Dermis blood vessel endothelial cell (primary cell): ENCODE measurements at places on chromosomes 7 and 10.
A peak's percentile ranks its signal among the peaks of the same experiment; 100 is the strongest.

DNA sequence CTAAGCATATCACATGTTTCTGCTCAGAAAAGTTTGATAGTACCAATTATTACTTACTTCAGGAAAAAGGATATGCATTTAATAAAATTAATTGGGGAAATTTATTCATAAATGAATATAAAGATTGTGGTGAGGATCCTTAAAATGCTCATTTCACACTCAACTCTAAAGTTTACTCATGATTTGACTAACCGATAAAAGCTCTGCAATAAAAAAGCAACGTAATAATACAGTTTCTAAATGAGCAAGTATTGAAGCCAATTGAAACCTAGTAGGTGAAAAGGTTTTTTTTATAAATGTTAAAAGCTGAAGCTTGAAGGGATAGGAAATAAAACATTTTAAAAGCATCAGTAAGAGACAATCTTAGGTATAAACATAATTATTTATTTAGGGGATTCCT lies 308.3 kb upstream of the STEAP1 start:
- no peak for DNase-seq

DNA sequence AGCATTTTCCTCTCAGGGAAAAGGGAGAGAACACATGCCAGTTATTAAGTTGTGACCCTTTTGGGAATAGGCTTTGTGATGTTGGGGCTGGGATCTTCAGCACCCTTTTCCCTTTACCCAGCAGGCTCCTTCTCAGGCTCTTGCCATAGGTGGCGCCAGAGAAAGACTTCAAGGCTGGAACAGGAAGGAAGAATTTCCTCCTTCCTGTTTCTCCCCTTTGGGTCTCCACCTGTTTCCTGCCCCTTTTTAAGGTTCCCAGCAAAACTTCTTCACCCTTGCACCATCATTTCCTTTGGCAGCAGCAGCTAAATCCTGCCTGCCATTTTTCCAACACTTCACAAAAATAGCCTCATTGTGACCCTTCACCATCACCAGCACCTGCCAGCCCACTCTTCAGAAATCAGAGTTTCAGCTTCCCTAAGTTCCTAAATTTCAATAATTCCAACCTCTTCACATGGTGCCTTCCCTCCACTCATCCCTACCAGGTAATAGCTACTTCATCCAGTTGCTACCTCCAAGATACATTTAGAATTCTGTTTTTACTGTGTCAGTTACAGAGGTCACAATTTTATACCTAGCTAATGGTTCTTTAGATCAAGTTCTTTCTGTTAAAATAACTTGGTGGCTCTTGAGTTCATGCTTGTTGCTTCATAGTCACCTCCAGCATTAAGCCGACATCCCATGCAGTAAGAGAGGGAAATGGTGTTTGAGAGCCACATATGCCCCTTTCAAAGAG lies 22.4 kb upstream of the FOXK1 start:
- peak; percentile 39 for DNase-seq

GRCh38 chr7:121073463-121074099 lies 85.1 kb downstream of the CPED1 start:
- no peak for DNase-seq

DNA sequence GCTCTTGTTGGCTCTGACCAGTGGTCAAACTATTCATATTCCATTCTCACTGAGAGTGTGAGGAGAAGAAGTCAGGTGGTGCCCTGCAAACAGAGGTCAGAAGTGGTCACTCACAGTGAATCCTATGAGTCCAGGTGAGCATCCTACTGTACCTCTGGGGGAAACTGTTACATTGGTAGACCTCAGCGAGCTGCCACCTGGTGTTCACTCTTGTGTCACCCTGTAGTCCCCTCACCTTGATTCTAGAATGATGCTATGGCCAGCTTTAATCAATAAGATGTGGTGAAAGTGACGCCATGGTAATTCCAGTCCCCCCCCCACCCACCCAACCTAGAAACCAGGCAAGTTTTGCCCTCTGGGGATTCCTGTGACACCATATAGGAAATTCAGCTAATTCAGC lies 1.2 kb upstream of the AMPH start:
- no peak for DNase-seq

- DNase-seq, result no peak
These were observed 438.9 kb upstream of the PODXL start for GRCh38 chr7:131995324-131995723.

GRCh38 chr10:72386916-72387586 lies 32.3 kb upstream of the DNAJB12 start:
- DNase-seq, result no peak

- no peak for DNase-seq
These were observed 84.1 kb upstream of the PLPP4 start for GRCh38 chr10:120372917-120373316.

- DNase-seq, result no peak
These were observed 830 bp downstream of the IMPDH1 start for GRCh38 chr7:128408709-128409595.

DNA sequence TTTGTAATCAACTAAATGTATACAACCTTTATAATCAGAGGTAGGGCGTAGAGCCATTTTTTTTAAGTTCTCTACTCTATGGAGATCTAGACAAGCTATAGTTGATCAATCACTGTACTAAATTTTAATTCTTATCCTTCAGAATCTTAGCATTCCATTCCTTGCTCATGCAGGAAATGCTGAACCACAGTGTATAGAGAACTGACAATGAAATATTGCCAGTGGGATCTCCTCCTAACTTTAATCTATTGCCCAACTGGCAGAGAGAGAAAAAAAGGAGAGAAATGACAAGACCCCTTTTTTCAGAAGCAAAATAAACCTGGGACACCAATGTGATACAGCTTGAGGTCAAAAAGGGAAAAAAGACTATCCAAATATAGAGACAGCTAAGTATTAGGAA lies 26.4 kb upstream of the PPP3CB start:
- DNase-seq, result no peak

DNA sequence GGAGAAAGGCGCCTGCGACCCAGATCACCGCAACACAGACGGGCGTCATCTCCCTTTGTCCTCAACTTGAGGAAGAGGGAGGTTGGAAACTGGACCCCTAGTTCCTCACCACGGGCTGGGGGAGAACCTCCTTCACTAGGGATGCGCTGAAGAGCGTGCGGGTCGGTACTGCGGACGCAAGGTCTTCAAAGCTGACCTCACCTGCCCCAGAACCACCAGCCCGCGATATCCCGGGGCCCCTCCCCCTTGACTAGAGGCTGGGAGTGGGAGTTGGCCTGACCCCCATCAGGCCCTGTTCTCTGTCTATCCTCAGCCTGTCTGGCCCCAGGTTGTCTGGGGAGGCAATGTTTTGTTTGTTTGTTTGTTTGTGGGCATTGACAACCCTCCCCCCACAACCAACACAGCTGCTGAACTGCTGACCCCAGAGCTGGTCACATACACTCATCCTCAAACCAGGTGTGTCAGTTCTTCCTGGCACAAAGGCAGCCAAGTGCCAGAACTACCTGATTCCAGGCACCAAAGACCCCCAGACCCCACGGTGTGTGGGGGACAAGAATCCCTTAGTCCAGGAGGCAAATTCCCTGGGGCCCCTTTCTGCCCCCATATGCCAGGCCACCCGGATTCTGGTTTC lies 2.9 kb downstream of the NPM3 start:
- DNase-seq, result no peak

DNA sequence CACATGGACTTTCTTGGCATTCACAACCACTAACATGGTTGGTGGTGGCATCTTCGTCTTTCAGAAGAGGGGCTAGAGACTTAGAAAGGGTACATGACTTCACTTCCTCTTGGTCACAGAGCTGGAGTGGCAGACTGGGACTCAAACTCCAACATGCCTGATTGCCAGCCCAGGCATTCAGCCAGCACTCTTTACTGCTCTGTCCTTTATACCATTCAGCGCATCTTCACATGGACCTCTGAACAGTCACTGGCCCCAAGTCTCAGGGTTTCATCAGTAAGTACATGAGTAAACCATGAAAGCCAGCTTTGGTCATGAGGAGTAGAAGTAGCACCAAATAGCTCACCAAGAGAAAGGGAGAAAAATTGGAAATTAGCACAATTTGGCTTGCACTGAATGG lies 148.4 kb upstream of the KLF14 start:
- no peak for DNase-seq

DNA sequence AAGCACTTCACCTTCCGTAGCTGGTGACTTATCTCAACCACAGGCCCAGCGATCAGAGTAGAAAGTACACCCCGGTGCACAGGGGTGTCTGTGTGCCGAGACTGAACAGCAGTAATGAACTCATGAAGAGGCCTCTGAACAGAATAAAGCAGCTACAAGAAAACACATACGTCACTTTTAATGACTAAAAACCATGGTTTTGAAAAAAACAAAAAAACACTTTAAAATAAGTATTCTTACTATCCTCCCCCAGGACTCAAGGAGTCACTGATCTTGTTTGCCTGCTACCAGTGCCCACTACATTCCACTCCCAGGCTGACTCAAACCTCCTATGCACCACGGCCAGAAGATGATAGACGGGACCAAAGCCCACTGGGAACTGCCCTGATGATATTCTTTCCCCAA lies 53.8 kb downstream of the NCAPG2 start:
- no peak for DNase-seq

GRCh38 chr10:73968098-73968521 lies 29.8 kb upstream of the VCL start:
- DNase-seq, result peak; percentile 53

- no peak for DNase-seq
These were observed 82.3 kb upstream of the ADRB1 start for GRCh38 chr10:113961182-113962031.

GRCh38 chr10:88687853-88688467 lies 18.1 kb upstream of the LIPK start:
- peak; percentile 45 for DNase-seq

DNA sequence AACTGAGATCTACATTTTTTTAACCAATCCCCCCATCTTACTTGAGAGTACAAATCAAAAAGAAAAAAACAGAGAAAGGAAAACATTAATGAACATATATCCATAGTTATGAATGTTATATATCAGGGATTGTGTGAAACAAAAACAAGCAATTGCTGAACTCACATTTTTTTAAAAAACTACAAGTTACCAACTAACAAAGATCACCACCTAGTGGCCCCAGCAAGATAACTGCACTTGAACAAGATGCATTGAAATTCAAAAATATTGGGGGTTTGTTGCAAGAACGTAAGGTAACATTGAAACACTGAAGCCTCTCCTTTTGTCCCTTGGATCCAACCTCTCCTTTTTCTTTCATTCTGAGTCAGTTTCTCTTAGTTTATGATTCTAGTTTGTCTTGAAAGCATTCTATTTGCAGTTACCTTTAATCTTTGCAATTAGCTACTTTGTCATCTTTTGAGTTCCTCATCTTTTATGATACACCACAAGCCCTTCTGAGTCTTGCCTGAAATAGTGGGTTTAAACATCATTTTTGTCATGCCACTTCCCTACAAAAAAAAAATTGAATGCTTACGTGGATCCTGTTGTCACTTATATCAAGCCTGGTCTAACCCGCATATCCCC lies 87.3 kb upstream of the TES start:
- DNase-seq, result peak; percentile 73

DNA sequence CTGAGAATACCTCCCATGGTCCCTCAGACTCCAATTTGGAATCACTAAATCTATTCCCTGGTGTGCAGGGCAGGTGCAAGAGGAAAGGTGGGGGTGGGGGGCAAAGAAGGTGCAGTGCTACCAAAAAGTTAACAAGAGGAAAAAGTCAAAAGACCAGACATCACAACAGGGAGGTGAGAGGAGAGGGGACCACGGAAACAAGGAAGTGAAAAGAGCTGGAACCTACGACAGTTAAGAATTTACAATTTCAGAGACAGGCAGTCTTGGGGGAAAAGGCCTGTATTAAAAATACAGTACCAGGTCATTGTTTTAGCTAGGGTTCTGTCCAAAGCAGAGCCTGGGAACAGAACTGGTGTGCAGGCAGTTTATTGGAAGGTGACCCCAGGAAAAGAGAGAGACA lies 14.6 kb downstream of the ITGB1 start:
- DNase-seq, result no peak

DNA sequence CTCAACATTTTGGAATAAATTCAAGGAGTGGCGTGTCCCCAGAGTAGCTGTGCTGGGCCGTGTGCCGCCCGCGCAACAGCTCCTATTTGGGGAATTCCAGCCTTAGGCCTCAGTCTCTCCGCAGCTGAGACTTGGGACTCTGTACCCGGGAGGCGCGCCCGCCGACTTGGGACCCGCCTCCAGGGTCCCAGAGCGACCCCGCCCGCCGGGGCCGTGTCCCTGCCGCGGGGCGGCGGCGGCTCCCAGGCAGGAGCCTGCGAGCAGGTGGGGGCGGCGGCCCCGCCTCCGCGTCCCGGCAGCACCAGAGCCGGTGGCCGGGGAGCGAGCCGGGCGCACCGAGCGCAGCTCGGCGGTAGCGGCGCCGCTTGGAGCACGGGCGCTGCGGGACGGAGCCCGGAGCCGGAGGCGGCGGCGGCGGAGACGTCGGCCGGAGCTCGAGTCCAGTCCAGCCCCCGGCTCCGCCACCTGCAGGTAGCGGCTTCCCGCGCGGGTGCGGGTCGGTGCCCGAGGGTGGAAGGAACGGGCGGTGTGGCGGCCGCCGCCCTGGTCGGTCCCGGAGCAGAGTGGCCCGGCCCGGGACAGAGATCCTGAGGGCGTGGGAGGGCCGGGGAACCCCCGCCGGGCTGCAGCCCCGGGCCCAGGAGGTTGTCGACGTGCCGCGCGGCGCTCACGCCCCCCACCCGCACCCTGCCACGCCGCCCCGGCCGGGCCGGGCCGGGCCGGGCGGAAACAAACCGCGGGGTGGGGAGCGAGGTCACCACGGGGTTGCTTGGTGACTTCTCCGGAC lies at the start of gene WIPF3:
WIPF3 (plus strand) TSS at position 301 of the 787 bp plus-strand sequence. CDS start 28,217 bp downstream, outside the sequence.
- peak; percentile 15 for DNase-seq

- no peak for DNase-seq
These were observed 87.5 kb upstream of the NMT2 start for GRCh38 chr10:15255961-15256360.

GRCh38 chr7:134873253-134873652 lies 93.8 kb downstream of the CALD1 start:
- DNase-seq, result no peak

GRCh38 chr7:27871086-27871485 lies 131.1 kb downstream of the TAX1BP1 start:
- no peak for DNase-seq

DNA sequence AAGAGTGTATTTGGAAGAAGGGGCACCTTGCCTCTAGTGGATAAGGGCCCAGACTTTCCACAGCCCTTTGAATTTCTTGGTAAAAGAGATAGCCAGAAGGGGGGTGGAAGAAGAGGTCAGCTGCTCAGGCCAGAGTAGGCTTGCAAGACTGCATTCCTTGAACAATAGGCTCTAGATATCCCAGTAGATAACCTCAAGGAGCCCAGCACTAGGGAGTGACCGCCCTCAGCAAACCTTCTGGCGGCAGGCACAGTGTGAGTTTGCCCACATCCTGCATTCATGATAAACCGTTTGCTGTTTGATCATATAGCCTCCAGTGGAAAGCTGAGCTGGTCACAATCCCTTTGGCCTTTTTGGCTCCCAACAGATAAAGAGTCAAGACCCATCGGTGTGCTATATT lies 70.5 kb downstream of the NPY start:
- DNase-seq, result no peak

- DNase-seq, result no peak
These were observed 167.1 kb downstream of the C7orf25 start for GRCh38 chr7:42744746-42745145.

- no peak for DNase-seq
These were observed 518 bp downstream of the AGFG2 start for GRCh38 chr7:100539436-100540006.
